ENCODE measurements at places on chromosomes 7 and 10.

DNA sequence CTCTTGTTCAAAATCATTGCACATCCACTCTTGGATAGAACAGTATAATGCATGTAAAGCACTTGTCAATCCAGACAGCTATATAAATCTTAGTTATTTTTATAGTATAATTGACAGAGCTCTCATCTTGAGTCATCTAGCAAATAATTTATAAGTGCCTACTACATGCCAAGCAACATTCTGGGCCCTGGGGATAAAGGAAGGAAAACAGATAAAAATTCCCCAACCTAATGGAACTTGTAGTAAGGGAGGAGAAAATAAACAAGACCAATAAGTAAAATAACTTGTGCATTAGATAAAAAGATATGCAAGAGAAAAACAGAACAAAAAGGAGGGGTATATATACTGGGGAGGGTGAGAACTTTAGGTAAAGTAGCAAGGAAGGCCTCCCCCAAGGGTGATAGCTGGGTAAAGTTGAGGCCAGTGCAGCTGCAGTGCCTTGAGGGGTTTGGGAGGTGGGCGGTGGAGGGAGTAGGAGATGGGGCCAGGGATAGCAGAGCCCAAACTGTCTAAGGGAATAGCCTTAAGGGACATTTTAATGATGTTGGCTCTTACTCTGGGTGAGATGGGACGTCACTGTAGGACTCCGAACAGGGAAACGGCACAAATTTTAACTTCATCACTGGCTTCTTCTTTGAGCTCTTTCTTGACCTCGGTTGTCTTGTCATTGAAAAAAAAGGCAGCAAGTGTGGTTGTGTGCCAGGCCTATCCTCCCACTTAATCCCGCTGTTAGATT, 79.3 kb upstream of the SEC61G start:
- ATAC-seq: no peak

DNA sequence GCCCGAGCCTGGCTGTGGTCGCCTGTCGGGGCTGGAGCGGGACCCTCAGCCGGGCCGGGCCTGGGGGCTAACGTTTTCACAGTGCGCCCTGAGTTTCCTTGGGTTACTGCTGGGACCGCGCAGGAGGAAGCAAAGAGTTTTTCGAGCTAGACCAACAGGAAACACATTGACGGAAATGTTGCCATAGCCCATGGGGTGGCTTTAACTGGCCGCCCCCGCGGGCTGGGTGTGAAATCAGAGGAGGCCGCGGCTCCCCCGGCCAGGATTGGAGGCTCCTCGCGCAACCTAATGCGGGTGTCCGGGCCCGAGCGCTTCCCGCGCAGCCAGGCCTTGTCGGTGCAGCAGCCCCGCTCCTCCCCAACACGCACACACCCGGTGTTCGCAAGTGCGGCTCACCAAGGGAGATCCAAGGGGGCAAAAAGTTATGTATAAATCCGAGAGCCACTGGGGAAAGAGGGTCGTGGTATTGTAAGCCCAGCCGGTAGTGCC, 1.9 kb downstream of the HHEX start:
- ATAC-seq: no peak

DNA sequence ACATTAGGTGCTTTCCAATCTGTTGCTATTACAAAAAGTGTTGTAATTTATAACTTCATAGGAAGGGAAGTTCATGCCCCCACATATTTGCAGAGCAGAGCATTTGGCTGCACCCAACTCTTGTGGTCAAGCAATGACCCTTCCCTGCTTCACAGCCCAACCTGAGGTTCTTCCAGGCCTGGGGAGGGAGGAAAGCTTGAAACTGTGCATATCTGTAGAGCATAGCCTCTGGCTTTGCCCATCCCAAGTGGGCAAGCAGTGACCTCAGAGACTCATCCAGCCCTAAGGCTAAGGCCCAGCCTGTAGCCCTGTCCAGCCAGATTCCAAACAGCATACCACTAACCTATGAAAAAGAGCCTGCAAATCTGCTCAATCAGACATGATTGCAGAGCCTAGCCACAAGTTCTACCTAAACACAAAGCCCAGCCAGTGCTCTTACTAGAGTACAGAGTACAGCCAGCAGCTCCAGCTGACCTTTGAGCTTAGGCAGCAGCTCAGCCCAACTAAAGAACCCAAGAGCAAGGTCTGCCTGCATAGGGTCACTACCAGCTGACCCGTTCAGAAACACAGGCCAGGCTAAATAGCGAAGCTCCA, 14.4 kb upstream of the GSTK1 start:
- ATAC-seq: no peak

- ATAC-seq: no peak
These were observed 154.8 kb downstream of the RAPGEF5 start for GRCh38 chr7:22202141-22202540.

- no peak for ATAC-seq
These were observed 21.8 kb downstream of the MAP3K8 start for GRCh38 chr10:30455816-30456215.

GRCh38 chr10:22620140-22620857, 94.1 kb downstream of the PIP4K2A start:
- peak; percentile 72 for ATAC-seq

- ATAC-seq: no peak
These were observed 49.1 kb downstream of the SHH start for GRCh38 chr7:155763122-155763521.

GRCh38 chr10:75015442-75015841, 96.0 kb upstream of the SAMD8 start:
- ATAC-seq: no peak

GRCh38 chr7:18400275-18400674, 95.3 kb upstream of the HDAC9 start:
- no peak for ATAC-seq

DNA sequence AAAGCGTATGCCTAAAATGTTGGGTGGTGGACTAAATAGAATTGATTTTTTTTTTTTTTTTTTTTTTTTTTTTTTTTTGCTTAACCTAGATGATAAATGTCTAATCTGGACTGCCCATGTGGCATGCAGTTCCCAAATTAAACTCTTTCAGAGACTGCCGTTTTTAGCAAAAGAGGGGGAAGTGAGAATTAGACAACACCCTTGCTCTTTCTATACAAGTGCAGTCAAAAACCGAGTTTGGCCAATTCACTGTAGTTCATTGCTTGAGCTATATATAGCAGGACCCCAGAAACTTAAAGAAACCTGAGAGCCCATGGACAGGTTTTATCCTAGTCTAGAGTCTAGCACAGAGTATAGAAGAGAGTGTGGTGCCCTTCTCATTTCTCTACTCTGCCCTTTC, 141.9 kb downstream of the GRM3 start:
- no peak for ATAC-seq

GRCh38 chr7:68183176-68183575, 1186.5 kb downstream of the TYW1 start:
- no peak for ATAC-seq

GRCh38 chr7:3075441-3075840, 31.8 kb upstream of the CARD11 start:
- ATAC-seq: no peak

GRCh38 chr10:33039181-33039580, 81.2 kb upstream of the ITGB1 start:
- no peak for ATAC-seq

GRCh38 chr7:38316733-38317360, 43.4 kb upstream of the TARP start:
- no peak for ATAC-seq

GRCh38 chr10:89518876-89519842, 16.2 kb downstream of the SLC16A12 start:
- ATAC-seq: peak; percentile 66

- ATAC-seq: no peak
These were observed 107.2 kb upstream of the GJD4 start for GRCh38 chr10:35497909-35498308.

DNA sequence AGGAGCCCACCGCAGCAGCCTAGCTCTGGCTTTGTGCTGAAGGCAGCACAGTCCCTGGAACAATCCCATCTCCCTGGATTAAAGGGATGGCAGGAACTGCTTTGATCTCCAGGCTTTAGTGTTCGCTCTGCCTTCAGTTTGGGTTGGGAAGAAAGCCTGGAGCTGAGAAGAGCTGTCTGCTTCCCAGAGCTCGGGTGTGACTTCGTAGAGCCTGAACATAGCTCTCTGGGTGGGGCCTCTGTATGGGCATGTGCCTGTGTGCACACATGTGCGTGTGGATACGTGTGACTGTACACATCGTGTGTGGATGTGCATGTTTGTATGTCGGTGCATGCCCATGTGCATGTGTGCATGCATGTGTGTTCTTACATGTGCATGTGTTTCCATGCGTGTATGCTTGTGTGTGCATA, 8.7 kb downstream of the ADCY1 start:
- ATAC-seq: no peak

DNA sequence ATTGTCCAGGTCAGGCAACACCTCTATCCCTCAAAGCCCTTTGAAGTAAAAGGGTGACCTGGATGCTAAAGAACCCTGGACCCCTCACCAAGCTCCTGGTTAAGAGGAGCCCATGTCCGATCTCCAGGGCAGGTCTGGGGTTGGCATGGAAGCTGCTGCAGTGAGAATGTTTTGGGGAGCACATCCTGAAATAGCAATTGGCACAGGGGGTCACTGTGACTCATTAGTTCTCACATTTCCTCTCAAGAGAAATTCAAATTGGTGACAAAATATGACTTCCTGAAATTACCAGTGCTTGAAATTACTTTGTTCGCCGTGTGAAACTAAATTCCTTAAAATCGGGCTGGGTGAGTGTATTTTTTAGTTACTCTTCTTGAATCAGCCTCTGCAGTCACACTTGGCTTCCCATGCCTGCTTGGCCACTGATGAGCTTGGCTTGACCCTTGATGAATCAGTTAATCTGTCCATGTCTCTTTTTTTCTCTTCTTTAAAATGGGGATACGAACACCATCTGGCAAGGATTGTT, 18.8 kb upstream of the ARHGAP22 start:
- ATAC-seq: no peak

GRCh38 chr7:16786257-16786656, 18.5 kb downstream of the AGR2 start:
- ATAC-seq: no peak

DNA sequence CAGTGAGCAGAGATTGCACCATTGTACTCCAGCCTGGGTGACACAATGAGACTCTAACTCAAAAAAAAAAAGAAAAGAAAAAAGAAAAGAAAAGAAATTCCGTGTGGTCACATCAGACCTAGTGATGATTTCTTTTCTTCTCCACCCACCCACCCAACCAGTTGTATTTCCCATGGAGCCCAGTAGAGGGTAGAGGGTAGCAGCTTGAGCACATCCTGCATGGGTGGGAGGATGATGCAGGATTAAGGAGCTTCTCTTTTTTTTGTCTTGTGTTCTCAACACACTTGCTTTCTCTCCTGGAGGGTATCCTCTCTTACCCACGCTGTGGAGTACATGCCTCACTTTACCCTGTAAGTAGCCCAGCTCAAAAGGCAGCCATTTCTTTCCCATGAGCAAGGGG, 118.6 kb upstream of the CARD11 start:
- ATAC-seq: no peak

GRCh38 chr10:92757066-92757710, 67.4 kb downstream of the HHEX start:
- peak; percentile 97 for ATAC-seq

GRCh38 chr7:7696458-7697119, 21.8 kb downstream of the RPA3 start:
- ATAC-seq: no peak

DNA sequence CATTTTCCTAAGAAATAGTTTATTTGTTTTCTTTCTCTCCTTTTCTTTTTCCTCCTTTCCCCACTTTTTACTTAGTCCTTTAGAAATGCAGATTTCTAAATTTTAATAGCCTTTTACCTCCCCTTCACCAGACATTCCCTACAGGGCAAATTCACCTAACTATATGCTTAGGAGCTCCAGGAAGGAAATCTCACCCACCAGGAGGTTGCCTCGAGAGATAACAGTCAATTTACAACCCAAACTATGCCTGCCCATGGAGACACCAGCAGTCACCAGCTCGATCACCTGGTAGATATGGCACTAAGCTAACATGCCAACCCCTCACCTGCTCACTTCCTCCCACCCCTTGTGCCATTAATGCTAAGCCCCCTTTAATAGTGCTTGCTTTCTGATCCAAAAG, 25.2 kb upstream of the CREB3L2 start:
- ATAC-seq: no peak

DNA sequence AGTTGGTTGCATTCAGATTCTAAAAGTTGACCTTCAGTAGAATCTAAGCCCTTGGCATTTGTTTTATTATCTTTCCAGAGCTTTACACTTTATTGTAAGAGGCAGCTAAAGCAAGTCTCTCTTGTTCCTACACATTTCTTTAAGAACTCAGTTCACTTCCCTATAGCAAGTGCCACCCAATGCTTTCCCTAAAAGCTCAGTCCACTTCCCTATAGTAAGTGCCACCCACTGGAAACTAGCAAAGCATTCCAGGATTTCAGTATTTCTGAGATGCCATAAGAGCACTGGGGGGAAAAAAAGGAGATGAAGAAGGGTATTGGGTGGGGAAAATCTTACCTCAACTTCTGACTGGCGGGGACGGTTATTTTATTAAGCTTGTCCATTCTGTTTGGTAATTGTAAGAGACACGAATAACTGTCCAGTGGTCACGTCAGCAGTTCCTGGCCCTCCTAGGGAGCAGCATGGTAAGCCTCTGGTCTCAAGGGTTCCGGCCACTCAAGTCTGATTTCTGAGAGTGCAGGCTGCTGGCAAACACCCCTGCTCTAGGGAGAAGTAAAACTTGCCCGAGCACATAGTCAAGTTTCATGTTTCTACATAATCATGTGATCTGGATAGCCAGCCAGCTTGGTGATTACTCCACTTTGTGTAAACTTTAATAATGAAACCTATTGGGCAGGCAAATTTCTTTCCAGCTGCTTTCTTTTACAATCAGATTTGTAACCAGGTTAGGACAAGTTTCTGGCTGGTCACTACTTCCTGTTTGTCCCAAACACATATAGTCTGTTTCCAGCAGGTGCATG, at the start of gene BLNK:
TSS of gene BLNK (minus strand) at position 554 of the 800 bp plus-strand sequence. CDS start at position 383, 171 bp downstream.
- ATAC-seq: peak; percentile 92

- no peak for ATAC-seq
These were observed 121.3 kb downstream of the SEMA3A start for GRCh38 chr7:84073186-84073875.

- no peak for ATAC-seq
These were observed 362.8 kb downstream of the INHBA start for GRCh38 chr7:41339913-41340676.

DNA sequence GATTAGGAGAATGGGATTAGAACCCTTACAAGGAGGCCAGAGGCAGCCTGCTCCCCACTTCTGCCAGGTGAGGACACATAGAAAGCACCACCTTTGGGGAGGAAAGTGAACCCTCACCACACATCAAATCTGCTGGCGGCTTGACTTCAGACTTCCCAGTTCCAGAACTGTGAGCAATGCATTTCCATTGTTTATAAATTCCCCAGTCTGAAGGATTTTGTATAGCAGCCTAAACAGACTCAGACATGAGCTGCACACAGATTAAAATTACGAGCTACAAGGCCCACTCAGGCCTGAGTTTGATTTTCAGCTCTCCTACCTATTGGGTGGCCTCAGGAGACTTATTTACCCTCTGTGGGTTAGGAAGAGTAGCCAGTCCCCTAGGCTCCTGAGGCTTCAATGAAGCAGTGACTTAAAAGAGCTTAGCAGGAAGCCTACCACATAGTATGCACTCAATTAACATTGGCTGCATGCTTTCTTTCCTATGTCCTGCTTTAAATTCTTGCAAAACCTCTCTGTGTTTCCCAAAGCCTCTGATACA, 350.7 kb upstream of the ZMIZ1 start:
- ATAC-seq: no peak

Data from gastroesophageal sphincter (tissue), 4 donors.